ENCODE measurements at places on chromosomes 4 and X.

DNA sequence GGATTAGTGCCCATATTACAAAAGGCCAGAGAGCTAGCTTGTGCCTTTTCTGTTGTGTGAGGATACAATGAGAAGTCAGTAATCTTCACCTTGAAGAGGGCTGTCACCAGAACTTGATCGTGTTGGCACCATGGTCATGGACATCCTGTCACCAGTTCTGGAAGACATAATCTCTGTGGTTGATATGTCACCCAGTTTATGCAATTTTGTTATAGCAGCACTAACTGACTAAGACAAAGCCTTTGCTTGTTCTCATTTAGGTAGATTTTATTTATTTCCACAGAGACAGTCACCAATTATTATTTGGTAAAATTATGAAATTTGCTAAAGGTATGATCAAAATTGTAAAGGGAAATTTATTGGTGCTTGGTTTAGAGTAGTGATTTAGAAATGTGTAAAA is 308.8 kb upstream of the CPXCR1 start:
- DNase-seq = no peak

GRCh38 chrX:130799393-130799792 is 103.6 kb downstream of the ENOX2 start:
- no peak for DNase-seq

GRCh38 chrX:147832707-147833348 is 78.9 kb upstream of the FMR1 start:
- DNase-seq = no peak

- DNase-seq = peak; percentile 29
Observed at GRCh38 chr4:14908635-14909034, 93.6 kb upstream of the CPEB2 start.

DNA sequence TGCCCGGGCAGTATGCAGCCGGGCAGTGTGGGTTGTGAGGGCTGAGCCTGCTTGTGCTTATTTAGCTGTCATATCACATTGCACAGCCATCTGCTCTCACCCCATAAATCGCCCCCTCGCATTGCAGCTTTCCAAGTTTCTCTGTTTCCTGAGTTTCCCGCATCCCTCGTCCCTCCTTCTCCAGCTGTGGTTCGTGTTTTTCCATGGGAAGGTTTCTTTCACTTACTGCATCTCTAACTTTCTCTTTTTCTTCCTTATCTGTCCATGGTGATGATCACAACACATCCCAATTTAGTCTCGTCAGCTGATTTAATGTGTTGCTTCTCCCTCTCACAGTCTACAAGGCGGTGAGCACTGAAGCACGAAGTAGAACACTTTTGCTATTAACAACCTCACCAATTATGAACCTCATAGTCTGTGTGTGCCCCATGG is 118.1 kb downstream of the ENPP6 start:
- no peak for DNase-seq

GRCh38 chr4:25563071-25563564 is 92.5 kb upstream of the SLC34A2 start:
- no peak for DNase-seq

DNA sequence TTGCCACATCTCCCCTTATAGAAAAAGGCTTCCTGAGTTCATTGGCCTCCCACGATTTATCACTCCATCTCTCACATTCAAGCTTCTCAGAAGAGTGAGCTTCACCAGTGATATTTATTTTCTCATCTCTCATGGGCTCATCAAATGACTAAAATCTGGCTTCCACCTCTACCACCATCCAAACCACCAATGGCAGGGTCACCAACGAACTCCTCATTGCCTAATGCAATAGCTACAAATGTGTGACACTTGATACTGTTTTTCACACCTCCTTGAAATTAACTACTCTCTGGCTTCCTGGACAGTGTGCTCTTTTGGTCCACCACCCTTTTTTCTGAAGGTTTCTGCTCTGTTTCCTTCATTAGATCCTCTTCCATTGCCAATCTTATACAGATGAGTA is 129.0 kb downstream of the SH2D1A start:
- DNase-seq = no peak

- no peak for DNase-seq
Observed at GRCh38 chr4:17578482-17578891, 1.5 kb downstream of the LAP3 start.

- no peak for DNase-seq
Observed at GRCh38 chr4:20408611-20409010, 156.9 kb downstream of the SLIT2 start.

GRCh38 chr4:111027526-111027925 is 404.6 kb upstream of the PITX2 start:
- DNase-seq = no peak

DNA sequence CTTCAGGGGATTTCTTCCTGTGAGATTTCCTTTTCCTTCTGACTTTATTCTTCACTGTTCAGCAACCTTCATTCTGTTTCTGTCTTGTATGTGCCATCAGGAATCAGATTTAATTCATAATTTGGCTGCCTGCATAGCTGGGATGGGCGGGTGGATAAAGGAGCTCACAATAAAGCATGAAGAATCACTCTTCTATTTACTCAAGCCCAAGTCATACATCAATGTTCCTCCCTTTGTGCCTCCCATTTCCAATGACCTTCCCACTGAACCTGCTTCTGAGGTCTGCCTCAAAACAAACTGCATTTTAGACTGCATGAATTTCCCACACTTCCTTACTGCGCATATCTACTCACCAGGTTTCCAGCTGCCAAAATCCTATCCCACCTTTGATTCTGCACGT is 14.0 kb downstream of the PDGFC start:
- DNase-seq = no peak

- DNase-seq = no peak
Observed at GRCh38 chr4:5691491-5692132, 16.7 kb downstream of the EVC2 start.

- no peak for DNase-seq
Observed at GRCh38 chrX:129693354-129693753, 38.6 kb upstream of the APLN start.

DNA sequence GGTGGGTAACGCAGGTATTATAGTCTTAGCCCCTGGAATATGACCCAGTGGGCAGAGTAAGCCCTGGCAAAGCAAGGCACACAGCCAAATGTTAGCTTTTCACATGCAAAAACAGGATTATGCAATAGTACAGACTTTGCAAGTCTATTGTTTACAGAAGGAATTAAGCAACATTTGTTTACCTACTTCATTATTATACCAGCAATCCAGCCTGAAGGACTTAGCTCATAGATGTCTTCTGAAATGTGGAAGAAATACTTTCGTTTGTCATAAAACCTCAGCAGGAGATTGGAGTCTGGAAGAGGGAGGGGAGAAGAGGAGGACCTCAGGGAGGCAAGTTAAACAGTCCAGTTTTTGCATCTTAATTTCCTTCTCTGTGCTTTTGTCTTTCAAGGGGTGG is 226.7 kb upstream of the CENPE start:
- DNase-seq = no peak

GRCh38 chr4:38560340-38560739 is 103.7 kb upstream of the KLF3 start:
- no peak for DNase-seq

GRCh38 chr4:1576961-1577821 is 106.9 kb downstream of the FAM53A start:
- no peak for DNase-seq

GRCh38 chrX:13638021-13638420 is 14.9 kb upstream of the TCEANC start:
- DNase-seq = no peak

- no peak for DNase-seq
Observed at GRCh38 chrX:48076343-48076742, 4.9 kb upstream of the ZNF630 start.

DNA sequence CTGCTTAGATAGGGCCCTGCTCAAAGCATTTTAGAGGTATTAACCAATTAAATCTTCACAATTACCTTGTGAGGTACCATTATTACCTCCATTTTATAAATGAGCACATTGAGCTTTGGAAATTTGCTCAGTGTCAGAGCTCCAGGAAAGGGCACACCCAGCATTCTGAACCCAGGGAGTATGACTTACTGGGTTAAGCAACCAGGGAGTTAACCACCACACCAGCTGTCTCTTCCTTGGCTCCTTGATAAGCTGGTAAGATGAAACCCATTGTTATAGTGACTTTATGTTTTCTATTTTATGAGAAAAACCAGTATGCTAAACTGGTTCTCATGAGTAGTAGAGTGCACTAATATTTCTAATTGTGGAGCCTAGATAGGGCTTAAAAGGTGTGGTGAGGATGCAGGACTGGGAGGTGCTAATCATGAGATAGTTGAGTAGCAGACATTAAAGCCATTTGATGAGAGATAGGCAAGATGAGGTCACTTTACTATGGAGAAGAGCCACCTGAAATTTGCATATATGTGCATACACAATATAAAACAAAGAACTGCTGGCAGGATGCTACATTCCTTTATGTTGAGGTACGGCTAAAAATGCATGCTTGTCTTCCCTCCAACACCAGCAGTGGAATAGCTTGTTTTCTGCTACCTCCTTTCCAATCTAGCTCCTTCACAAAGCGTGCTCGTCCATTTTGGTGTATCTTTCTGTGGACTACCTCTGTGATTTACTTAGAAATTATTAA is 556.1 kb downstream of the SPRY1 start:
- no peak for DNase-seq

- DNase-seq = no peak
Observed at GRCh38 chrX:71532078-71532752, 689 bp upstream of the OGT start.

DNA sequence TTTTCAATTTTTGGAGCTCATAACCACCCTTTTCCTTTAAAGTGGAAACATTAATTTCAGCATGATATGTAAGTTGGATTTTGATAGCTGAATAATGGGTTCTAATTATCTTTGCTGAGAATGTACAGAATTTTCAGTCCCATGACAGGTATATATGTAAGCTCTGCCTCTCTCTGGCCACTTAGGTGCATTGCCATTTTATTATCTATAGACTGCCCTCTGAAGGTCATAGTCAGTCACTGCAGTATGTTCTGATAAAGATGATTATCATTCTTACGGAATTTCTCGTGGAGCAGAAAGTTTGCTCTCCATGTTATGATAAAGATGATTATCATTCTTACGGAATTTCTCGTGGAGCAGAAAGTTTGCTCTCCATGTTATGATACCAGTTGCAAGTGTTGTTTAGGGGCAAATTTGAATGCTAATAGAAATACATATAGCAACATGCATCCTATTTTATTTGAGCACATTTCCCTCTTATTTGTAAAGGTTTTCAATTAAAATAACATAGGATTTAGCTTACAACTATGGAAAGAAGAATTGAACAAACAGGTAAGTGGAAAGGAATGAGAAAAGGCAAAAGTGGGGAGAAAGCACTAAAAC is 10.4 kb downstream of the AFP start:
- DNase-seq = peak; percentile 32

- no peak for DNase-seq
Observed at GRCh38 chr4:183403486-183403885, 41.0 kb upstream of the CDKN2AIP start.

DNA sequence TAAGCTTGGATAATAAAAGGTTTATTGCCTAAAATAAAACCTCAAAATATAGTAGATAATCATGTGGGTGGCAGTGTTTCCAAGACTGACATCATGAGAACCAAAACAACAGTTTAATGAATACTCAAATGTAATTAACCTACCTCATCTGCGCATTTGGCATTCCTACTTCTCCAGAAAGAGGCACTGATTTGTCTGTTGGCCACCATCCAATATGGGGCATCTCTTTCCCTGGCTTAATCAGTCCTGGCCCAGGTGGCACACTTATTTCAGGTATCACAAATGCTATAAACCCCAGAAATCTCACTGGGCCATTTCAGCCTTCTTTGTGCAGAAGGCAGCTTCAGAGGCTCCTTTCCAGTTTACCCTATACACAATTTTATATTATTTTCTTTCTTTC is 192.2 kb downstream of the COMMD8 start:
- no peak for DNase-seq

GRCh38 chr4:88759039-88759894 is 61.6 kb upstream of the NAP1L5 start:
- peak; percentile 27 for DNase-seq

- DNase-seq = no peak
Observed at GRCh38 chrX:40720339-40720738, 15.0 kb downstream of the MED14 start.

DNA sequence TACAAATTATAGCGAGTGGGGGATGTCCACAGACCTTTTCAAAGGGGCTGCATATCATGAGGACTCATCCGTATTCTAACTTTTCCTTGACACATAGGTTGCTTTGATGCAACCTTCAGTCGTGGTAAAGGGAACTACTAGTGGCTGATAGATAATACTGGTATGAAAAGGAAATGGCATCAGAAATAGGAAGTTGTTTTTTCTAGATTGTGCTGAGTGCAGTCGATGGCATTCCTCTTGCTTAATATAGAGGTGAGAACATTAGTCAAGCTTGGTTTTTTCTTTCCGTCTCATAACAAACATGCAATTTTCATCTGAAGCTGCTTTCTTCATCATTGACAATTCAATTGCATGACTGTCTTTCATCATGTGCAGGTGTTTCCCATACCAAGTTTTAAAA is 16.6 kb downstream of the ENPEP start:
- no peak for DNase-seq

- DNase-seq = no peak
Observed at GRCh38 chr4:146334862-146335449, 120.6 kb downstream of the REELD1 start.

DNA sequence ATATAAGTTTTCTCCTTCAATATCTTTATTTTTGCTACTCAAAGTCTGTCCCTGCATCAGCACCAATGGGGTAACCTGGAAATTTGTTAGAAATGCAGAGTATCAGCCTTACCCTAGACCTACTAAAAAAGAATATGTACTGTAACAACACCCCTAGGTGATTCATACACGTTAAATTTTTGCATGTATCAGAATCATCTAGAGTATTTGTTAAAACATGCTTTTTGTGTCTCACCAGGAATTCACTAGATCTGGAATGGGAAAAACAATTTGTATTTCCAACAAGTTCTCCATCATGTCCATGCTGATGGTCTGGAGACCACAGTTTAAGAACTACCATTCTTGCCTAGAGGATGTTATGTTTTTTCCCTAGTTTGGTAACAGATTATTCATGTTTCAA is 196.0 kb upstream of the EDNRA start:
- DNase-seq = no peak

GRCh38 chrX:22202251-22202650 is 70.5 kb upstream of the CBLL2 start:
- DNase-seq = no peak

DNA sequence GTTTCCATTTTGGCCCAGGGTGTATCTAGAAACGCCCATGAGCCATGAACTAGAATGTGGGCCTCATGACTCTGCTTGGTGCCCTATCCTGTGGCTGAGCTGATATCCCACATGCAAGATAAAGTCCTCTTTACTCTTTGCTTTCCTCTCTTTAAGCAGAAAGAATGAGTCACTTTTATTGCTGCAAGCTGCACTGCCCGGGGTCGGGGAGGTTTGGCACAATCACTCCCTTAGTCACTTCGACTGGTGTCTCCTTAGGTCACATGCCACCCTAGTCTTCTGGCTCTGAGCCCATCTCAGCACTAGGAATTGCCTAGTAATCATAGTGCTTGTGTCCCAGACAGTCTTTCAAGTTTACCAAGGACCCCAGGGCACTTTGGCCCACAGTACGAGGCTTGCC is 75.1 kb upstream of the CXorf66 start:
- no peak for DNase-seq

- no peak for DNase-seq
Observed at GRCh38 chr4:123346951-123347350, 49.6 kb upstream of the SPRY1 start.

- DNase-seq = no peak
Observed at GRCh38 chr4:139843641-139844040, 178.0 kb downstream of the MGST2 start.

- no peak for DNase-seq
Observed at GRCh38 chr4:71487344-71487920, 148.6 kb downstream of the SLC4A4 start.

- DNase-seq = no peak
Observed at GRCh38 chrX:88202149-88202548, 544.9 kb upstream of the CPXCR1 start.

GRCh38 chrX:40088299-40088625 is 9.5 kb downstream of the BCOR start:
- no peak for DNase-seq
